ENCODE measurements at places on chromosomes 7 and 10. TPM values are rescaled to one million over a fixed set of nuclear protein-coding genes. Genes with fewer than 3 reads are reported as not detected.

The CYP2C19 gene
- 0.35 TPM for total RNA-seq

GRCh38 chr7:66643395-66643794 is 14.7 kb downstream of the KCTD7 start:
- DNase-seq, result peak; percentile 27

The CYP3A4 gene
- total RNA-seq, result not detected

The SSC4D gene
- total RNA-seq, result 12.7 TPM

The DDC gene
- not detected for total RNA-seq

The NEBL gene
- total RNA-seq, result 9.5 TPM

DNA sequence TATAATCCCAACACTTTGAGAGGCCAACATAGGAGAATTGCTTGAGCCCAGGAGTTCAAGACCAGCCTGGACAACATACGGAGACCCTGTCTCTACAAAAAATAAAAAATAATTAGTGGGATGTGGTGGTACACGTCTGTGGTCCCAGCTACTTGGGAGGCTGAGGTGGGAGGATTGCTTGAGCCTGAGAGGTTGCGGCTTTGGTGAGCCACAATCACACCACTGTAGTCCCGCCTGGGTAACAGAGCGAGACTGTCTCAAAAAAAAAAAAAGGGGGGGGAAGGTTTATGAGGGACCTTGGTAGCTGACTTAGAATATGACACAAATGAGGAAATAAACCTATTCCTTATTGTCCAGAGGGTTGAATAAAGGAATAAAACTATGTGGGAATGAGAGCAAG is 30.8 kb downstream of the SCD start:
- DNase-seq, result no peak
